ENCODE measurements at places on chromosomes 2 and 18. TPM values are rescaled to one million over a fixed set of nuclear protein-coding genes. Genes with fewer than 3 reads are reported as not detected.

Gene SERPINB7
- polyA plus RNA-seq = not detected

GRCh38 chr18:37612524-37613252, 47.1 kb upstream of the CELF4 start:
- DNase-seq = peak; percentile 6

DNA sequence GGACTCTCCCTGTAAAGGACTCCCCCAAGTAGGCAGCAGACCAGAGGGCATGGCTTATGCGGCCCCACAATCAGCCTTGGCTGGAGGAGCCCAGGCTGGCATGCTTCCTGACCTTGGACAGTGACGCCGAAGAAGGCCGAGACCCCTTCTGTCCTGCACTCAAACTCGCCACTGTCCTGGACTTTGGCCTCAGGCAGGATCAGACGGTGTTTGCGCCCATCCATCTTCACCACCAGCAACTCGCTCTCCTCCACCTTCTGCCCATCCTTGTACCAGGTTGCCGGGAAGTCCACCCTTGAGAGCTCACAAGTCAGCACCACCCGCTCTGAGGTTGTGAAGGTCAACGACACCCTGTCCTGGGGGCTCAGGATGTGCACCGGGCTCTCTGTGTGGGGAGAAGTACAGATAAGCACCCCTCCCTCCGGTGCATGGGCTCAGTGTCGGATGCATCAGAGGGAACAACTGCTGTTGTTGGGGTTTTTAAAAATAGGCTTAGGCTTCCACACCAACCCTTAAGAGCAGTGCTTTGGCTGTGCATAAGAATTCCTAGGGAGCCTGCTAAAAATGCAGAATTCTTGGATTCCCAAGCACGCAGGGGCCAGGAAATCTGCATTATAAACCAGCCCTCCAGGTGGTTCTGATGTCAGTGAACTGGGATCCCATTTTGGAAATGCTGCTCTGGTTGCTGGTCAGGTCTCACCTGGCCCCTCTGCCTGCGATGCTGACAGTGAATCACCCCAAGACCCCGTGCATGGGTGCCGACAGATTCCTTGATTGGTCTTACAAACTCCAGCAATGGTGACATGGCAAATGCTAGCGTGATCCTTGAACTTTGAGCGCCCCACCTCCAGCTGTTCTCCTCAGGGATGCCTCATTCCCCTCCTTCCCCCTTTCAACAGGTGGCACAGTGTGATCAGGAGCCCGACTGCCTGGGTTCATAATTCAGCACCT, 5.9 kb downstream of the OBSL1 start:
- no peak for DNase-seq

DNA sequence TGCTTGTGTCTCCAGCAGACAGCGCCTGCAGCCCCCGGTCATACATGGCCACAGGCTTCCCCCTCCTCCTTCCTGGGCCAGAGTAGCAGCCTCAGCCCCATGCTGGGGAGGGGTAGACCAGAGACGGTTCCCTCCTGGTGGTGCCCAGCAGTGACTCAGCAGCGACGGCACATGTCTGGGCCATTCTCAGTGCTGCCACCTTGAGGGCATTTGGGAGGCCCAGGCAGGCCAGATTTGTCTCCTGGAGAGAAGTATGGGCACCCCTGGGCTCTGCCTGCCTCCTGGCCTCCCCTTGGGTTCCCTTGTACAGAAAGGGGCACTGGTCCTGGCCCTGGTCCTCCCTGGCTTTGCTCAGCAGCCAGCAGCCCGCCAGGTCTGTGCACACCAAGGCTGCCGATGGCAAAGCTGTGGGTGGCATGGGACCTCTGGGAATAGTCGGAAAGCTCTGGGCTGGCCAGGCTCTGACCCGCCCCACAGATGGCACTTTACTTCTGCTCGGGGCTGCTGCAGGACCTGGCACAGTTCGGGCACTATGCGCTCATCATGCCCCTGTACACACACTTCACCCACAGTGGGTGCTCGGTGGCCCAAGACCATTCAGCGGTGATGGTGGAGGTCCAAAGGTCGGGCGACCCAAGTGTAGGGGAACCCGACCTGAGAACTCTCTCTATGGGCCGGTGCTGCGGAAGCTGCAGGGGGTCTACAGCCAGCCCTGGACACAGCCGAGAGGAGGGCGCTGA, 11.4 kb upstream of the ALPI start:
- peak; percentile 30 for DNase-seq

Gene NT5DC4
- not detected for polyA plus RNA-seq

DNA sequence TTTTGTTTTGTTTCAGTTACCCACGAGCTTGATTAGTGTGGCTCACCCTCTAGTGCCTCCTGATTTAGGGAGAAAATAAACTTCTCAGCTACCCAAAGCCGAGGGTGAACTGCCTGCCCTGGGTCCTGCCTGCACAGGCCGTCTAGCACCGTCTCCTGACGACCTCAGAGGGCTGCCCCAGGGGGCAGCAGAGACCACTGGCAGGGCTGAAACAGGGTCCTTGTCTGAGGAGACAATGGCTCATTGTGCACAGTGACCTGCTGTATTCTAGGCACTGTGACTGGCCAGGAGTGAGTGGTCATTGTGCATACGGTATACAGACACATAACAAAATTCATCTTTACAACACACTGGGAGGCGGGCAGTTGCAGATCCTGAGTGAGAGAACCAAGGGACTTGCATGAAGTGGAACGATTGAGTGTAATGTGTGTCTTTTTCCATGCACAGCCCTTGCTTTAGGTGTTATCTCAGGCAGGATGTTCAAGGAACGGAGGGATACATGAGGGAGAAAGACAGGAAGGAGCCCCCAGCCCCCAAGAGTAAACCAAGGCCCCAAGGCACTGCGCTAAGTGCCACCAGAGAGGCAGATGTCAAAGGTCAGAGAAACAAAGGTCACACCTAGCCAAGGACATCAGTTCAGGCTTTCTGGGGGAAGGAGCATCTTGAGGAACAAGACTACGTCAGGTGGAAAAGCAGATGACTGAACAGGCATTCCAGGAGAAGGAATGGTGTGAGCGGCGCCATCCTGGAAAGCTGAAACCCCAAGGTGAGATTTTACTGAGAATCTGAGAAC, 421.3 kb downstream of the LPIN1 start:
- DNase-seq = no peak
